Stimulated activated CD4-positive, alpha-beta T cell treated with anti-CD3 and anti-CD28 coated beads, Interleukin-1b, Interleukin-23, amount 100 ng/mL, for 1 hour (primary cell): ENCODE measurements at places on chromosomes 3 and 15.

DNA sequence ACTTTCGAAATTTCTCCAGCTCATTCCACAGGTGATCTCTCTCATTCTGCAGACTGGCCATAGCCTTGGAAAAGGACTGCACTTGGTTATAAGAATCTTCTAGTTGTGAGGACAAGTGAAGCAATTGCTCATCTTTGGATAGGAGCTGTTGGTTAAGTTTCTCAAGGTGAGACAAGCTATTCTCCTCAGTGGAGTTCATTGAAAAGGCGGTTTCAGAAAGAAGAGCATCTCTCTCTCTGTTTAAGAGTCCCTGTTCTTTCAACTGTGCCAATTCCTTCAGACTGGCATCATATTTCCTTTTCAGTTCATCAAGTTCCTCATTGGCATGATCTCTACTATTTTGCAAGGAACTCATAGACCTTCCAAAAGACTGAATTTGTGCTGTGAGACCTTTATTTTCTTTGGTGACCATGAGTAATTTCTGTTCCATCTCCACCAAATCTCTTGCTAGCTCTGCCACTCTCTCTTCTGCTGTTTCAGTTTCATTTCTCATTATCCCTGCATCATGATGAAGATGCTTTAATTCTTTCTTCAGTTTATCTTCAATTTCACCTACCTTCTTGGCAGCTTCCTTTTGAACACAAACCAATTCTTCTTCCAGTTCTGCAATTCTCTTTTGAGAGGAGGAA, 30.2 kb upstream of the HCLS1 start:
- no peak for DNase-seq

- no peak for DNase-seq
These were observed 63.0 kb upstream of the PFN2 start for GRCh38 chr3:150033721-150034120.

GRCh38 chr15:70488002-70488605, 275.3 kb downstream of the UACA start:
- DNase-seq, result peak; percentile 62

- DNase-seq, result no peak
These were observed 153.5 kb downstream of the ATP10A start for GRCh38 chr15:25709437-25710159.

DNA sequence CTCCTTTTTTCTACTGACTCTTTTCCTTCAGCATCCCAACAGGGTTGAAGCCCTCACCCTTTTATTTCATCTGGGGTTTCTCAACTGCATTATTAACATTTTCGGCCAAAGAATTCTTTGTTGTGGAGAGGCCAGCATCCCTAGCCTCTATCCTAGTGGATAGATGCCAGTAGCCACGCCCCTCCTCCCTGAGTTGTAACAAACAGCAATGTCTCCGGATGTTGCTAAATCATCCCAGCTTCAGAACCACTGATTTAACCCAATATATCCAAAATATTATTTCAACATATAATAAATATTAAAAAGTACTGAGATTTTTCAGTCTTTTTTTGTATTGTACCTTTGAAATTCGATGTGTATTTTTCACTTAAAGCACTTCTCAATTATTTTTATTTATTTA, 2.0 kb upstream of the RNF111 start:
- no peak for DNase-seq

DNA sequence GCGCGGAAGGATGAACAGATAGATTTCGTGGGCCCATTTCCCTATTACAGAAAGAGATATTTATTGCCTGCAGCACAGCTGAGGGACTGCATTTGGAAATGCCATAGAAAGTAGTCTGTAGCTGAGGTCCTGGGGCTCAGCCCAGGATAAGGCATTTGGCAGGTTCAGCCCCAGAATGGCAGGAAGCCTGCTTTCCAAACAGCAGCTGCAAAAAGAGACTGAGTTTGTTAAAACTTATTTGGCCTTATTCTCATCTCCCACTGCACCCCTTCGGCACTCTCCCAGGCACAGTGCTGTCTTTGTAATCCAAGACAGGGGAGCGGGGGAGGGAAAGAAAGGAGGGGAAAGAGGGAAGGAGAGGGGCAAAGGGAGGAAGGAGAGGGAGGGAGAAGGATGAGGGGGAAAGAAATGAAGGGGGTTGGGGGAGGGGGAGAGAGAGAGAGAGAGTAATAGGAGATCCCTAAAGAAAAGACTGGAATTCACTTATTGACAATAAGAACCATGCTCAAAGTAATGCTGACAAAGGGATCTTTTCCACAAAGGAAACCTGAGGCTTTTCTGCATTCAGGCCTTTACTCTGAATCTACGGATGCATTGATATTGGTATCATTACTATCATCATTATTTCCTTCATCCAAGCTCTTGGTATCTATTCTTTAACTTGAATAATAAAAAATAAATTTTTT, 94.0 kb upstream of the LRRN1 start:
- DNase-seq, result no peak

GRCh38 chr15:65690778-65691177, 69.0 kb downstream of the SLC24A1 start:
- no peak for DNase-seq

DNA sequence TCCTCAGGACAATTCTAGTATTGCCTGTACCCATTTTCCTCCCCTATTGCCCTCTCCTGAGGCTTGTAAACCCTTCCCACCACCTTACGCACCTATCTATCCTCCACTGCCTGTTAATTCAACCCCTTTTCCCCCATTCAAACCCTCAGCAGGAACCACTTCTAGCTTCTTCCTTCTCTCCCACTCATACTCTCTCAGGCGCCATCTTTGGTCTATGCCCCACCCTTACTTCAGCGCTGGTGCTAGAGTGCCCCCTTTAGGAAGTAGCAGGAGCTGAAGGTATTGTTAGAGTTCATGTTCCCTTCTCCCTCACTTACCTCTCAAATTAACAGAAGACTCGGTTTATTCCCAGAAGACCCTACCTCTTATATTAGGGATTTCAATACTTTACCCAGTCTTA, 121.8 kb upstream of the NLGN1 start:
- DNase-seq, result no peak

- no peak for DNase-seq
These were observed 201.0 kb upstream of the GBE1 start for GRCh38 chr3:81962396-81962795.

- no peak for DNase-seq
These were observed 160.4 kb downstream of the CHL1 start for GRCh38 chr3:356952-357351.

GRCh38 chr15:78763796-78764241, 47.4 kb downstream of the ADAMTS7 start:
- DNase-seq, result no peak

DNA sequence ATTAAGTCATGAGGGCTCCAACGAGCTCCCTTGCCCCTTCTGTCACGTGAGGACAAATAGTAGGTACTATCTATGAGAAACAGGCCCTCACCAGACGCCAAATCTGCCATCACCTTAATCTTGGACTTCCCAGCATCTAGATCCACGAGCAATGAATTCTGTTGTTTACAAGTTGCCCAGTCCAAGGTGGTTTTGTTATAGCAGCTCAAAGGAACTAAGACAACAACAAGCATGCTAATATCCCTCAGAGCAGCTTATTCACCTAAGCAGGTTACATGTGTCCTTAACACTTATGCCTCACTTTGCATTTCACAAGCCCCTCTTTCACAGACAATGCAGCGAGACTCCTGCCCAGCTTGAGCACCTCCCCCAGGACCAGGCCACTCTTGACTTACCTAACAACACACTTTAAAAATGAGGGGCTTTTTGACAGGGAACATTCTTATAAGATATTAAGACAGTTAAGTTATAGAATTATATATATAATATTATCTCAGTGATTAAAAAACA, 219.5 kb downstream of the PLCH1 start:
- no peak for DNase-seq

- DNase-seq, result no peak
These were observed 25.0 kb downstream of the ANXA2 start for GRCh38 chr15:60372756-60373155.

- no peak for DNase-seq
These were observed 5.8 kb downstream of the TASOR start for GRCh38 chr3:56677286-56677685.

- DNase-seq, result no peak
These were observed 20.0 kb downstream of the PRKCD start for GRCh38 chr3:53181024-53181371.

DNA sequence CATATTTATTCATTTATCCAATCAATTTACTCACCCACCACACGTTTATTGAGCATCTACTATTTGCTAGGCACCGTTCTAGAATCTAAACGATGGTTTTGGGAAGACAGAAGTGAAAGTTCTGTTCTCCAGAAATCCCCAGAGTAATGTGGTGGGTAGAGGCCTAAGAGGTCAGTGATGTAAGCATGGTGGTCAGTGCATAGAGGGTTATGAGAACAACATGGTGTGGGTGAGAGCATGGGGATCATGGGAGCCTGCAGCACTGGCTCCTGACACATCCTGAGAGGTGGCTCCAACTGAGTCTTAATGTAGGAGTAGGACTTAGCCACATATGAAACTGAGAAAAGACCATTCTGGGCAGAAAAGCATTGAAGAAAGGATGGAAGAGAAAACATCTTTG, 85.3 kb upstream of the TNFAIP8L3 start:
- DNase-seq, result no peak

- DNase-seq, result no peak
These were observed 1133.5 kb downstream of the ROBO1 start for GRCh38 chr3:78634316-78634715.

DNA sequence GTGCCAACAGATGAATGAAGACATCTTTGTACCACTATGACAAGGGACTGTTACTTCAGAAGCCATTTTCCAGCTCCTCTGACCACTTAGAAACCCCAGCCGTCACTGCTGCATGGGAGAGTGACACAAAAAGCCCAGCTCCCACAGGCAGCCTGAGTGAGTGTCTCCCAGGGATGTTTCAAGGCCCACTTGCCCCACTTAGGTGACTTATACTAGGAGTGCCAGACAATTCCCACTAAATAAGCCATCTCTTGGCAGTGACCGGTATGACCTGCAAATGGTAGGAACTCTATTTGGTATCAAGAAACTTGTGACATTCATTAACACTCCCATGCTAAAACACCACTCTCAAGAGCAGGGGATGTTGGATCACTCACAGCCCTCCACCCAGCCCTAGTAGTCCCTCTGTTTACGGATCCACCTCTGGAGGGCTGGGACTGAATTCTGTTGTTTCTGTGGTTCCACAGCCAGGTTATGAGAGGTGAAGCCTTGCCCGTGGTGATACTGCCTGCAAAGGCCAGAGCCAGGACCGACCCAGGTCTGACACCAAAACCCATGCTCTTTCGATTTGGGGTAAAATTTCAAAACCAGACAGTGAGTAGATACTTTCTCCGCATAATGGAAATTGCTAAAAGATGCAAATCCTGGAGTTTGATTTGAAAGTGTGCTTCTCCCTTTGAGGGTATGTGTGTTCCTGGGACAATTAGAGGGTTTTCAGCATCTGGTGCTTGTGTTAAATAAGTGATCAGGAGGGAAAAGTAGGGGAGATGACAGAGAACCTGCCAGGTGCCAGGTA, 14.5 kb downstream of the RBP1 start:
- DNase-seq, result no peak

GRCh38 chr15:22880068-22880980, 41.9 kb downstream of the NIPA2 start:
- no peak for DNase-seq

DNA sequence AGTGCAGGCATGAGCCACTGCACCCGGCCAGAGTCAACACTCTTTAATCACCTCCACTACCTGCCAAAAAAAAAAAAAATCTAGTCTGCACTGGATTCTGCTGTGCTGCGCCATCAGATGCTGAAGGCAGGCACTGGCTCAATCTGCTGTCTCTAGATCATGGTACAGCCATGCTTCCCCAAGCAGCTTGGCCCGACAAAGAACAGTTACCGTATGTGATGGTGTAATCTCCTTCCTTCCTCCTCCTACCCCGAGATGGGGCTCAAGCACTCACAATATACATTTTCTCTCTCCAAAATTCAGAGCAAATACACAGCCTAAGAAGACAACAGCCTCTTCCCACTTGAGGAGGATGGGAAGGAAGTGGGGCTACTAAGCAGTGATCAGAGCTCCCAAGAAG, 45.1 kb downstream of the DAPK2 start:
- no peak for DNase-seq

- no peak for DNase-seq
These were observed 182.5 kb downstream of the NFKBIZ start for GRCh38 chr3:102031834-102032233.

- DNase-seq, result no peak
These were observed 62.3 kb downstream of the UBP1 start for GRCh38 chr3:33377931-33378330.

DNA sequence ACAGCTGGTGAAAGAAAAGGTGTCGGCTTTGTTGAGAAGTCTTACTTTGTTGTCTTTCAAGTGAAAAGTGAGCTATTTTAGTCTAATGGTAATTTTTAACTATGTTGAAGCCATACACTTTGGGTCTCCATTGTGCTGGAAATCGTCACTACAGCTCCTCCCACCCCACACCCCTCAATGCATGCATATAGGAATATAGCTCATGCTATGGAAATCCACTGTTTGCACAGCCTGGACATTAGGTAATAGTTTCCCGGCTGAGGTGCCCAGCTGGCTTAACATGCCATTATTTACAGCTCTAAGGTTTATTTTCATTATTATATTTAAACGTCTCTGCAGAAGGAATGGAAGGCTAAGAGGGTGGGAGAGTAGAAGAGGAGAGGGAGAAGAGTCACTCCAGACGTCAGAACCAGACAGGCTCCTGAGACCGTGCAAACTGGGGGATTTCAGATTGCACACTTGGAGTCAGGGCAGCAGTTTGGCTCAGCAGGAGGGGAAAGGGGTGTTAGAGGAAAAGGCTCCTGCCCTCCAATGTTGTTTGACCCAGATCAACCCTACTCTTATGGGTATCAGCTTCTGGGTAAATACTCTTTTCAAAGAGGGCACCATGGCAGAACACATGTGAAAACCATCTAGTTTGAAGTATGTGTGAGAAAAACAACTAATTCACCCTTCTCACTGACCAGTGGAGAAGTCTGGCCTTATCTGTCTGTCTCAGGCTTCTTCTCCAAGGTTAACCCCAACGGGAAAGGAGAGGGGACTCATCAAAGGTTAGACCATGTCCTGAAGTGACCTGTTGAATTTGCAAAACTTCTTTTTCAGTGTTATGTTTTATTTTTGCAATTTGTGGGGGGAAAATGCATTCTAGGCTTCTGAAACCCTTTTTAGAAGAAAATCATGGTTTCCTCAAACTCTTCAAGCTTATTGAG, 218.7 kb upstream of the CTDSPL start:
- no peak for DNase-seq

- DNase-seq, result no peak
These were observed 402.6 kb downstream of the CNTN6 start for GRCh38 chr3:1495466-1495865.

DNA sequence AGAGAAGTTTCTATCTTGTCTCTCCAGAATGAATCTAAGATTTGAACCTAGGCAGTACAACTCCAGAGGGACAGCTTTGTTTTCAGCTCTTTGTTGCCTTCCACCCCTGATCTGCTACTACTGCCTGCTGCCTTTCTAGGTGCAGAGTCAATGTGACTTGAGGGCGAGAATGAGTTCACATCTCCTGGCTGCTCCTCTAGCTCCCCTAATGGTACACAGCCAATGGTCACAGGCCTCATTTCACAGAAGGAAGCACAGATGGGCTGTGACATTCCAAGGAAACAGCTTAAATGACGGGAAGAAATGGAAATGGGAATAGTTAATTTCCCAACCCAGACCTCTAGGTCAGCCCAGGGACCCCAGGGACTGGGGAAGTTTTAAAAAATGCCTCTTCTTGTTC, 32.4 kb downstream of the FAM43A start:
- DNase-seq, result no peak

- DNase-seq, result no peak
These were observed 44.0 kb downstream of the PDE8A start for GRCh38 chr15:85025516-85026251.

GRCh38 chr15:25890529-25890928, 27.4 kb upstream of the ATP10A start:
- DNase-seq, result no peak
